ENCODE measurements at places on chromosomes 7 and 10.

GRCh38 chr7:30241767-30242166 lies 42.6 kb upstream of the ZNRF2 start:
- no peak for DNase-seq

DNA sequence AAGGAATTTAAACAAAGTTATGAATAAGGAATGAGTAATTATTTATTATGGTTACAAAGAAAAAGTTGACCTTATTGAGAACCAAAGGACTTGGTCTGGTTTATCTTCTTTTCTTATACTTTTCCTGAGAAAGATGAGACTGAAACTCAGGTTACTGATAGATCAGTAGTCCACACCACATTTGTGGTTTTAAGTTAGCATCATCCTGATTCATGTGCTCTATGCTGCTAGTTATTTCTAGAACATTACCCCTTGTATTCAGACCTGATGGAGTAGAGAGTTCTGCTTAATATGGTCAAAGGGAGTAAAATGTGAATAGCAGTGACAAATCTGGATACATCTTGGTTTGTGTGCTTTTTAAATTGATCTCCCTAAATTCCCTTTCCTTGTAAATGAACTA lies 63.8 kb downstream of the FOXP2 start:
- DNase-seq: no peak

GRCh38 chr10:36606234-36606839 lies 519.1 kb upstream of the ANKRD30A start:
- DNase-seq: no peak

- DNase-seq: no peak
Measured at GRCh38 chr10:22992075-22992474, 64.2 kb downstream of the ARMC3 start.

- DNase-seq: no peak
Measured at GRCh38 chr10:792083-792791, 102.8 kb upstream of the DIP2C start.

DNA sequence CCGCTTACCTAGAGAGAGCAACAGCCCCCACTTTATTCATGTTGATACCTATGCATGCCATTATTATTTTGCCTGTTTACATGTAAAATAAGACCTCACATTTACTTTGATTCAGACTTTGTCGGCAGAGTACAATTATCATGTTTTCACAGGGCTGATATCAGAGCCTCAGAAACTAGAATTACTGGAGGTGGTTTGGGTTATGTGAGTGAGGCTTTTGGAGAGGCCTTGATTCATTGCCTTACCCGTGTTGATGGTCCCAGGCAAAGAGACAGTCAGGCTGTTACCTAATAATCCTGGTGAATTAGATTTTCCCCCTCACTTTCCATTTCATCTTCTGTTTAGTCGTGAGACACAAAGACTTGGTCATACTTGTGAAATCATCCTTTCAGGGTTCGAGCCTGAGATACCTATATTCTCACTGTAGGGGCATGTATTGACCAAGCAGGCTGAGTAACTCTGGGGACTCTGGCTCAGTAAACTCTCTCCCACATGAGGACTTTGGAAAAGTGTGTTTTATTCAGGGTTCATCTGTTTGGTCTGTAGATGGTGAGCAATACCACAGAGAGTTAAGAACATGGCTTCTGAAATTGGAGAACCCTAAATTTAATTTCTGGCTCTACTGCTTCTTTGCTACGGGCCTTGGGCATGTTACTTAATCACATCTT lies 150.9 kb downstream of the CELF2 start:
- DNase-seq: no peak

DNA sequence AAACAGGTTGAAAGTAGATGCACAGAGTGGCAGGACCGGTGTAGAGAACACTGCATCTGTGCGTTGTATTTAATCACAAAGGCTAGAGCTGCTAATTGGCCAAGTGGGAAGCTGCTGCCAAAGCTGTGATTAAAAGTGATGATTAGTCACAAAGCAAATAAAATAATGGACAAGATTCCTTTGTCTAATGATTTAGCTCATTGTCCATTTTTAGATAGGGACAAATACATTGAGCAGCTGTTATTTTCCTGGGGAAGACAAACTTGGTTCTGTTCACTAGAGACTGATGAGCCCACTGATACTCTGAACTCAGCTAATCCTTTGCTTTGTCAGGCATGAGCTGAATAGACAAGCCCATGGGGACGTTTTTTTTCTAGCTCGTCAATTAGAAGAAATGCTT lies 19.7 kb downstream of the UBE3C start:
- DNase-seq: no peak

DNA sequence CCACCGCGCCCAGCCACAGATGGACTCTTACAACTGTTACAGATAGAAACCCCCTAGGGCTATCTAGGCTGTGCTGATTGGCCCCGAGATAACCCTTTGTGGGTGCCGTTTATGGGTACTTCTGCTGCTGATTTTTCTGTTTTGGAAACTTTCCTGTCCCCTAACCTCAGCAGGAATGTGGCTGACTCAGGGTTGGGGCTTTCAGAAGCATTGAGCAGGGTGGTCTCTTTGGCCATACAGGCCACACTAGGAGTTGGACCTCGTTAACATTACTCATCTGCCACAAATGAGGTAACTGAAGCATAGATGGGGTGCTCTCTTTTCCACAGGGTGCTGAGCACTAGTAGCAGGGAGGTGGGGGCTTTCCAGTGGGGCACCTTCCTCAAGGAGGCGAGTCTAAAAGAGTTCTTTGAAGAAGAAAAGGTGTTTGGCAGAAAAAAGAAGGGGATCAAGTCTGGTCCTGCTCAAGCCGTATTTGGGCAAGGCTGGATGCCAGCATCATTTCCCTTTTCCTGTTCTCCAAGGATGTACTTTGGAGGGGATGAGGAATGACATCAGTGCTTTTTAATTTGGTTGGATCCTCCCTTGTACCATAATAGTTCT lies 6.4 kb downstream of the ZSCAN25 start:
- no peak for DNase-seq

DNA sequence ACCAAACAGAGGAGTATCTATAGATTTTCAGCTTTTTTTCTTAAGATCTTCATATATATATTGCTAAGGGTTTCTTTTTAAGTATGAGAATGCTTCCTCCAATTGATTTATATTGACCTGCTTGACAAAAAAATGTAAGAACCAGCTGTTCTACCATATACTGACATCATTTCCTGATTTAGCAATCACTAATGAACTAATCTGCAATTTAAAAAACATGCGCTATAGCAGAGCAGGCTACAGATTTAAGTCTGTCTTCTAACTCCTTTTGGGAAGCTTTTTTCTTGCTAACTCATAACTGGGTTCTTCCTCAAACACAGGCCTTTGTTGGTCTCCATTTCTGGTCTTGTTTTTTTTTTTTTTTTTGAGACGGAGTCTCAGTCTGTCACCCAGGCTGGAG lies 33.2 kb downstream of the ABCC2 start:
- DNase-seq: no peak

- no peak for DNase-seq
Measured at GRCh38 chr7:75992083-75992755, 2.2 kb downstream of the TMEM120A start.

DNA sequence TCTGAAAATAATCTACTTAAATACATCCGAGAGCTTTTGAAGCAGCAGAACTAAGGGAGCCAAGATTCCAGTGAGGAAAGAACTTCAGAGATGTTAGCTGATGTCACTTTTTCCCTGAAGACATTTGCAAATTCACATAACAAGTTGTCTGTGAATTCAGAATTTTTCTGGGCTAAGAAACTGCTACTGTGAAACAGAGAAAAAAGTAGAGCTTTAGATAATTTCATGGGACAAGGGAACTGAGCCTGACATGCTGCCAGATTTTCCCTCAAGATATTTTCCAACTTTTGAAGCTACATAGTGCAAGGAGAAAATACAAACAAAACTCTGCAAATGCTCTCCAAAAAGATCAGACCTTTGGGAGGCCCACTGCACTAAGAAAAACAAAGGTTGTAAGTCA lies 484.2 kb downstream of the ANKRD7 start:
- no peak for DNase-seq

DNA sequence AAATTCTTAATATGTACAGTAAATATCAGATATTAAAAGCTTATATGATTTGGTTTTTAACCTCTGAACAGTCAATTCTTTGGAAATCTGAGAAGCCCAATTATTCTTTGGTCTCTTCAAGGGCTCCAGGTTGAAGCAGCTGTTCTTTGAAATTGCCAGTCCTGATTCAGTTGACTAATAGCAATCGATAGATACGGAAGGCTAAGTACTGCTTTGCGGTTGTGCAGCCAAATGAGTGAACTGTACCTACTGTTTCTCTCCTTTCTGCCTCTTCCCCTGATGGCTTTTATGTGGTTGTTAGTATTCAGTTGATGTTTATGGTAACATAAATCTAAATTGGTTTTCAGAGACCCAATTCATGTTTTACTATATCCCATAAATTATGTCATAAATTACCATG lies 103.1 kb upstream of the RPA3 start:
- DNase-seq: no peak

DNA sequence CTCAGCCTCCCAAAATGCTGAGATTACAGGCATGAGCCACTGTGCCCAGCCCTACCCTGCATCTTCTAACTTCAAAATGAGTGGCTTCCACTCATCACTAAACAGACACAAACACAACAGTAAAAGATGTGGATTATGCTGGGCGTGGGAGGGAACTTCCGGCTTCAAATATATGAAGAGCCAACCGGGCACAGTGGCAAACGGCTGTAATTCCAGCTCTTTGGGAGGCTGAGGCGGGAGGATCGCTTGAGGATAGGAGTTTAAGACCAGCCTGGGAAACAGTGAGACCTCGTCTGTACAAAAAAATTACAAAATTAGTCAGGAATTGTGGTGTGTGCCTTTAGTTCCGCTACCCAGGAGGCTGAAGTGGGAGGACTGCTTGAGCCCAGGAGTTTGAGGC lies 92.2 kb upstream of the GNA12 start:
- no peak for DNase-seq

GRCh38 chr7:121621937-121622336 lies 225.8 kb upstream of the FAM3C start:
- no peak for DNase-seq

DNA sequence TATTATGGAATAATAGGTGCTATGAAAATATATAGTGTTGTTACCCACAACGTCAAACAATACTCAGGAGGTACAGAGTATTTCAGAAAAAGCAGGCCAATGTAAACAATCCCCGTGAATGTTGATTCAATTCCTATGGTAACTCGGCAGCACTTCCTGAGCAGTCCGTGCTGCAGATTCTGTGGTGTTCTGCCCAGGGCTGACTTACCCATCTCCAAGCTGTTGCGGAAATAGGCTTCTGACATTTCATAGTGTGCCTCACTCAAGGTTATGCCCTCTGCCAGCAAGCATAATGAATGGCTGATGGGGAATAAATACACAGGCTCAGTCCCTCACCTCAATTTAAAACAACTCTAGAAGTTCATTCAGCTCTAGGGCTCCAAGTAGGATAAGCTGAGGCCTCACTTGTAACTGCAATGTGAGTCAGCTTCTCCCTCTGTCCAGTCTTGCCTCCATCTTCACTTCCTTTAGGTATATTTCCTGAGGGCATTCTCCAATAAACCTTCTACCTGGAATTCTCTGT lies 177.6 kb downstream of the GNAI1 start:
- DNase-seq: no peak

DNA sequence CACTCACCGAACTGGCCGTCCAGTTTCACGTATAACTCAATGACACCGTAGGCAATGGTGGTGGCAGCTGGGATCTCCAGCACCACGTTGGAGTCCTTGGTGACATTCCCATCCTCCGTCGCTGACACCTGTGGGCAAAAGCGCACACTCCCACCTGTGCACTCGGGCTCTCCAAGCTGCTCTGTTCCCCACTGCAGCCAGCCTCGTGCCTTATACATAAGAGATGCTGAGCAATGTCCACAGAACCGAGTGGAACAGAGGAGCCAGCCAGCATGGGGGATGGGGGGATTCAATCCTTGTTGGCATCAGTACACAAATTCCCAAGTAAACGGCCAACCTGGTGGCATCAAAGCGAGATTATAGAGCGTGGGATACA lies 40.0 kb downstream of the GSDME start:
- DNase-seq: peak; percentile 7

- no peak for DNase-seq
Measured at GRCh38 chr7:111710839-111711380, 148.6 kb upstream of the IMMP2L start.

- DNase-seq: no peak
Measured at GRCh38 chr7:122425731-122426130, 121.2 kb upstream of the FEZF1 start.

Data from central memory CD8-positive, alpha-beta T cell (primary cell).